ENCODE measurements at places on chromosomes 5 and 9.

- no peak for DNase-seq
These were observed 360.1 kb downstream of the KDM4C start for GRCh38 chr9:7117676-7118561.

DNA sequence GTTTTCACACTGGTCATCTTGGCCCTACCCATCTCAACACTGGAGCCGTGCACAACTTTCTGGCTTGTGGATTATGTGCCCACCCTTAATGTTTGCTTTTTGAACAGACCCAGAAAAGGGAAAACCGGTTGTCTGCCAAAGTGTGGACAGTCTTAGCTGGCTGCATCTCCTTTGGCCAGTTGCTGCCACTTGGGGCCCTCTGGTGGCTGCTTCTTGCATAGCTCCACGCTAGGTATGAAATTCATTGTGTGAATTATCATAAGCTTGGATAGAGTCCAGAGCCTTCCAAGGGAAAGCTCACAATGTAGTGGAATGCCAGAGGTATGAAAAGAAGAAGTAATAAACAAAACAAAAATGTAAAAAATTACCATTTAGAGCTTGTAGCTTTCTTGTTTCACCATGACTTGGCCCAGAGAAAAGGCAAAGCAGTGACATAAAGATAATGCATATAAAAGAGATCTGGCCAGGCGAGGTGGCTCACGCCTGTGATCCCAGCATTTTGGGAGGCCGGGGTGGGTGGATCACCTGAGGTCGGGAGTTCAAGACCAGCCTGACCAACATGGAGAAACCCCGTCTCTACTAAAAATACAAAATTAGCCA, 12.5 kb upstream of the SLC36A3 start:
- no peak for DNase-seq

DNA sequence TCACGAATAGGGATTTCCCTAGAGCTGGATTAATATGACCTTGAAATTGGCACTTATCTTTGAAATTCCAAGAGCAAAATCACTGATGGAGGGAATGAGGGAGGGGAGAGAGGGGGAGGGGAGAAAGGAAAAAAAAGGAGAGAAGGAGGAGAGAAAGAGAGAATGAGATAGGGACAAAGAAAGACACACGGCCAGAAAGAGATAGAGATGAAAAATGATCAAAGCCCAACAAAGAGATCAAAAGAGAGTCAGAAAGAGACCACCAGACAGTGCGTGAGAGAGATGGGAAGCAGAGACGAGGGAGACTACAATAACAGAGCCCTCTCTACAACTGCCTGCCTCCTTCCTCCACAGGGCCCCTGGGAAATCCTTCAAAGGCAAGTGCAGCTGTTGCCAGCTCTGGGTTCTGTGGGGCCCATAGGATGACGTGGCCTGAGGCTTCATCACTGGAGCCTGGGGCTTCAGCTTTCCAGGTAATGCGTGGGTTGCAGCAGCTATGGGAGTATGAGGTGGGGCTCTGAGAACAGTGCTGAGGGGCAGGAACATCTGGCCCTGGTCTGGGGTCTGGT, 58.3 kb upstream of the SHB start:
- DNase-seq = no peak

DNA sequence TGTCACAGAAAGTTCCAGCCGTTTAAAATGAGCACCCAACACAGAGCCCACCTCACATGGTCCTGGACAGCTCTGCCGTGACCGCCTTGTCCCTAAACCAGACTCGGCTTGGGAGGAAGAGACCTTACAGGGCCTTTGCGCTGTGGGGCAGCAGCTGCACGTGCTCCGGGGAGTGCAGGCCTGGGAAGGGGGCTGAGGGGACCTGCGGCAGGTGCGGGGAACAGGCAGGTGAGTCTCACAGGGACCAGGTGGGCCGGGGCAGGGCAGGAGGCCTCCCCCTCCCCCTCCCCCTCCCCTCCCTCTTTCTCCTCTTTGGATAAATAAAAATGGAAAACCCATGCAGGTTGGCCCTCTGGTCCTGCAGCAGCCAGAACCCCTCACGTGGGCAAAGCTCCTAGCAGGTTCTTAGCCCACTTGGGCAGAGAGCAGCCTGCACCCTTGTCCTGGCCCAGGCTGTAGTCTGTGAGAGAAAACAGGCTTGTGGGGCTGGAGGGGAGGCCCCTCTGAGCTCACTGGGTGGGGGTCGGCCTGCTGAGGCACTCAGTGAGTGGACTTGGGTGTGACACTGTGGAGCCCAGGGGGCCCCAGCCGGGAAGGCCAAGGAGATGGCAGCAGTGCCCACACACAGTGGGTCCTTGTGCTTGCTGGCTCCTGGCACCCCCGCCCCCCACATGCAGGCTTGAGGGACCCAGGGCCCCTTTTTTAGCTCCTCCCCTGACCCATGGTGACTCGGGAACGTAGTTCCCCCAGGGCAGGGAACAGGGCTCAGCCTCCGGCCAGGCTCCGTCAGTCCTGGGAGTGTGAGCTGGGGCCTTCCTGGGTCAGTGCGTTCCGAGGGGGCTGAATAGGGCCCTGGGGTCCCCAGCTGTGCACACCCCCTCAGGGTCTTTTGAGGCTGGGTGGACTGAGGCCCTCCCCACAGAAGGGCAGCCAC, 40.0 kb upstream of the CACNA1B start:
- no peak for DNase-seq

All from activated CD4-positive, alpha-beta T cell treated with anti-CD3 and anti-CD28 coated beads for 1 hour (primary cell).